ENCODE measurements at places on chromosomes 2 and 18. TPM values are rescaled to one million over a fixed set of nuclear protein-coding genes. Genes with fewer than 3 reads are reported as not detected.

The GKN2 gene
- total RNA-seq: not detected

The PLGLB2 gene
- total RNA-seq: 4.6 TPM

The NEU2 gene
- not detected for total RNA-seq

The PLCL1 gene
- total RNA-seq: 19.9 TPM

The RESP18 gene
- total RNA-seq: not detected

The FARSB gene
- total RNA-seq: 15.6 TPM

The CPSF3 gene
- 46.8 TPM for total RNA-seq

The OR6B2 gene
- total RNA-seq: not detected

The BMP10 gene
- not detected for total RNA-seq

The SAG gene
- total RNA-seq: 16.7 TPM

The GYPC gene
- total RNA-seq: 29.0 TPM

The ANKZF1 gene
- 91.3 TPM for total RNA-seq

The RHBDD1 gene
- 40.2 TPM for total RNA-seq

The CCDC141 gene
- total RNA-seq: 19.2 TPM

The AQP12A gene
- not detected for total RNA-seq

The TMEM198 gene
- total RNA-seq: 8.6 TPM

The ERMN gene
- 6.0 TPM for total RNA-seq

The FOXI3 gene
- 7.1 TPM for total RNA-seq

The MPP4 gene
- total RNA-seq: 156 TPM

The KCNIP3 gene
- 11.3 TPM for total RNA-seq

The SERPINB4 gene
- not detected for total RNA-seq

The TTN gene
- 286 TPM for total RNA-seq

The RAB27B gene
- 8.7 TPM for total RNA-seq

The DIPK1C gene
- 25.5 TPM for total RNA-seq

The PLEKHH2 gene
- 36.6 TPM for total RNA-seq

The GRB14 gene
- total RNA-seq: 7.8 TPM

The REG3A gene
- total RNA-seq: not detected

The PSMA8 gene
- not detected for total RNA-seq
